B cell (primary cell): ENCODE measurements at places on chromosomes 5 and 9. TPM values are rescaled to one million over a fixed set of nuclear protein-coding genes. Genes with fewer than 3 reads are reported as not detected.

DNA sequence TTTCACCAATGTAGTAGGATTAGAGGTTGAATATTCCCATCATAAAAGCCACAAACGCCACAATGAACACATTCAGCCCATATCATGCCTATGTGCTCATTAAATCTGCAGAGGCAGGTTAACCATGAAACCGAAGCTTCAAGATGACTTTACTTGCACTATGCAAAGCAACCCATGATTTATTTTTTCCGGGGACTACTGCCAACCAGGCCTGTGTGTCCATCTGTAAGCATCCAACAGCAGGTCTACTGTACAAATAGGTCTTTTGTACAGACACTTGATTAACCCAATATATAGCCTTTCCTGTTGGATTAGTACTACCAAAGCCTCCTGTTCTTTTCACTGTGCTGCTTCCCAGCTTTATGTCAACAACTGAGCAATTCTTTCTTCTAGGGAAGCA is 104.9 kb upstream of the CDH10 start:
- no peak overlapping the region for H3K4me3 ChIP-seq
- no peaks in the 10 kb centered on the region for H3K36me3 ChIP-seq
- DNase-seq: no peak
- no peak overlapping the region for H3K27ac ChIP-seq
- H3K4me1 ChIP-seq: no peaks in the 10 kb centered on the region

The PLPP1 gene
- 8.8 and 11.2 TPM in 2 replicates for total RNA-seq

GRCh38 chr9:93562157-93562556 is 14.2 kb upstream of the PHF2 start:
- DNase-seq: no peak
- peaks cover 57% of the 10 kb centered on the region for H3K36me3 ChIP-seq
- peaks cover 6% of the 10 kb centered on the region for H3K4me1 ChIP-seq
- H3K27me3 ChIP-seq: no peaks in the 10 kb centered on the region
- no peak overlapping the region for H3K27ac ChIP-seq

The BTNL9 gene
- 160 and 173 TPM in 2 replicates for total RNA-seq
